Left kidney (tissue), 8 donors: ENCODE measurements at places on chromosomes 6 and 20. TPM values are rescaled to one million over a fixed set of nuclear protein-coding genes. Genes with fewer than 3 reads are reported as not detected.

Gene WFDC12
- not detected for polyA plus RNA-seq

Gene SNPH
- polyA plus RNA-seq, result 3.3 TPM

Gene AURKA
- 22.2 TPM for polyA plus RNA-seq

Gene GGT7
- polyA plus RNA-seq, result 27.4 TPM

Gene BNIP5
- polyA plus RNA-seq, result 0.17 TPM

Gene PDE10A
- 24.4 TPM for polyA plus RNA-seq

Gene TMEM244
- polyA plus RNA-seq, result not detected

Gene IL17A
- polyA plus RNA-seq, result not detected

Gene XKR7
- polyA plus RNA-seq, result 0.35 TPM

Gene PGC
- not detected for polyA plus RNA-seq

Gene FAM83B
- polyA plus RNA-seq, result 11.1 TPM

Gene FOXA2
- not detected for polyA plus RNA-seq

Gene HLA-DRB5
- 6.3 TPM for polyA plus RNA-seq

Gene DLK2
- polyA plus RNA-seq, result 1.00 TPM

Gene RBPJL
- not detected for polyA plus RNA-seq

Gene ZBP1
- not detected for polyA plus RNA-seq

Gene PERP
- 17.1 TPM for polyA plus RNA-seq

Gene LSM14B
- polyA plus RNA-seq, result 57.3 TPM

Gene CRISP3
- not detected for polyA plus RNA-seq

Gene TFAP2A
- 33.6 TPM for polyA plus RNA-seq

Gene DEFB121
- not detected for polyA plus RNA-seq

Gene NOX3
- 1.6 TPM for polyA plus RNA-seq

Gene CABLES2
- polyA plus RNA-seq, result 10.0 TPM

Gene ITCH
- 58.8 TPM for polyA plus RNA-seq

Gene FAM217A
- polyA plus RNA-seq, result 3.9 TPM

Gene DZANK1
- polyA plus RNA-seq, result 11.8 TPM

Gene LRRC1
- 32.2 TPM for polyA plus RNA-seq

Gene HINT3
- 33.1 TPM for polyA plus RNA-seq

Gene SLC25A27
- 69.6 TPM for polyA plus RNA-seq

Gene TRIM10
- polyA plus RNA-seq, result 0.27 TPM

Gene PHACTR3
- polyA plus RNA-seq, result 12.4 TPM

Gene C2
- 3.9 TPM for polyA plus RNA-seq

Gene RNF182
- polyA plus RNA-seq, result 2.8 TPM

Gene MDN1
- 57.7 TPM for polyA plus RNA-seq

Gene TOP1
- polyA plus RNA-seq, result 123 TPM

Gene BTBD3
- polyA plus RNA-seq, result 88.5 TPM

Gene COX4I2
- 0.75 TPM for polyA plus RNA-seq

Gene REM1
- polyA plus RNA-seq, result 0.28 TPM

Gene BPIFB4
- polyA plus RNA-seq, result not detected

Gene BEND6
- 5.8 TPM for polyA plus RNA-seq

Gene AIG1
- polyA plus RNA-seq, result 118 TPM

Gene HLA-DMB
- 64.6 TPM for polyA plus RNA-seq

Gene MUC21
- not detected for polyA plus RNA-seq

Gene MEP1A
- polyA plus RNA-seq, result not detected

Gene SEL1L2
- not detected for polyA plus RNA-seq

Gene SDCBP2
- 1.7 TPM for polyA plus RNA-seq

Gene PPP1R16B
- 6.9 TPM for polyA plus RNA-seq

Gene NELFE
- polyA plus RNA-seq, result 89.9 TPM

Gene KCNQ2
- polyA plus RNA-seq, result 5.5 TPM

Gene CAPN11
- 0.23 TPM for polyA plus RNA-seq

Gene DSTN
- polyA plus RNA-seq, result 352 TPM

Gene CTAGE9
- 0.55 TPM for polyA plus RNA-seq

Gene NSFL1C
- polyA plus RNA-seq, result 104 TPM
